ENCODE measurements at places on chromosomes 1 and 21.

DNA sequence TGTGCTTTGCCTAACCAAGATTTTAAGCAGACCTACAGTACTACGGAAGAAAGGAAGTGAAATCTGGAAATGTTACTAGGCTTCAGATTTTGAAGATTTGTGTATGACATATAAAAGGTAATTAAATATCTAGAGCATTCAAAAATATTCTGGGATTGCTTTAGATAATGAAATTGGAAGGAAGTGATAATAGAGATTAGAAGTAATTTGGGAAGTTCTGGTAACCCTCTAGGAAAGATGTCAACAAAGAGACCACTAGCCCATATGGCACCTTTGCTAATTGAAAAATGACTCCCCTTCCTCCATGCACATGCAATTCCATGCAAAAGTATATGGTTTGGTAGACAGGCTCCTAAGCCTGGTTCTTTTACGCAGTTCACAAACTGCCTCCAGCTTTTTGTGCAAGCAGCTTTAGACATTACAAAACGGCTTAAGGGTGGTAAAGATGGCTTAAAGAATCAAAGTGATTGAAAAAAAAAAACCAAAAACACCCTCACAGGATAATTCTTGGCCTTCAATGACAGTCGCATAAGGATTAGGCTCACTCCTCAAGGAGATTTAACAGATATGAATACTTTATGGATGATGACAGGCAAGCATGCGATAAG, 81.8 kb downstream of the LRRC7 start:
- no peak for DNase-seq

DNA sequence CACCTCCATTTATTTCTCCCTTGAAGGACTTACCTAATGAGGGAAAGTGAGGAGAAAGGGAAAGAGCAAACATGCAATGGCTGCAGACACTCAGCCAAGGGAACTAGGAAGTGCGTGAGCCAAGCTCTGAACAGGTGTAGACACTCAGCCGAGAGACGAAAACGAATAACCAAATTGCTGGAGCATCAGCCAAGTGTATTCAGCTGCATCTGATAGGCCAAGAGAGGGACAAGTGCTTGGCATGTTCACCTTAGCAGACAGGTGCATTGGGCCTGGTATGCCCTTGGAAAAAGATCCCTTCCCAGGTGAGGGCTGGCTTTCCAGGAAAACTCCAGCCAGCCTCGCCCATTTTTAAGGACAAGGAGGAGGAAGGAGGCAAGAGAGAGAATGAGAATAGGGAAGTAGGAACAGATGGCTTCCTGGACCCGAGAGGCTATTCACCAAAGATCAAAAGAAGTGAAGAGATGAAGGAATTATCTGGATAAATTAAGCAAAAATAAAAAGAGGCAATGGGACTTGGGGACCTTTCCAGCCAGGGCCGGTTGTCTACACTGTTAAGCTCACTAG, 184.7 kb downstream of the TOMM20 start:
- DNase-seq = no peak

GRCh38 chr1:240134596-240134995, 42.9 kb downstream of the FMN2 start:
- no peak for DNase-seq

DNA sequence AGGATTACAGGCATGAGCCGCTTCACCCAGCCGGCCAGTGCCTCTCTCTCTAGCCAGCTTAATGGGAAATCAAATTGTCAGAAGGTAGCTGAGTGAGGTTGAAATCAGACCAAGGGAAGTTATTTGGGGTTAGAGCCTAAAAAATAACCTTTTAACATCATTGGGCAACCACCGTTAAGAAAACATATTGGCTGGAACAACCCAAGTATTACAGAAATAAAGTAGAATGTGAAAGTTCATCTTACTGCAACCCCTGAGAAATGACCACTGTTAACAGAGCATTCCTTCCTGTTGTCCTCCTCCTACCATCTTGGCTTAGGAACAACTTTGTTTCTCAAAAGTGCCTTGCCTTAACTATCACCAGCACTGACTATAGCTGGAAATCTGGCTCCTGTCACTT, 3.2 kb upstream of the RNF186 start:
- DNase-seq = no peak

GRCh38 chr21:46667741-46668380, 32.4 kb downstream of the PRMT2 start:
- DNase-seq = peak; percentile 76

DNA sequence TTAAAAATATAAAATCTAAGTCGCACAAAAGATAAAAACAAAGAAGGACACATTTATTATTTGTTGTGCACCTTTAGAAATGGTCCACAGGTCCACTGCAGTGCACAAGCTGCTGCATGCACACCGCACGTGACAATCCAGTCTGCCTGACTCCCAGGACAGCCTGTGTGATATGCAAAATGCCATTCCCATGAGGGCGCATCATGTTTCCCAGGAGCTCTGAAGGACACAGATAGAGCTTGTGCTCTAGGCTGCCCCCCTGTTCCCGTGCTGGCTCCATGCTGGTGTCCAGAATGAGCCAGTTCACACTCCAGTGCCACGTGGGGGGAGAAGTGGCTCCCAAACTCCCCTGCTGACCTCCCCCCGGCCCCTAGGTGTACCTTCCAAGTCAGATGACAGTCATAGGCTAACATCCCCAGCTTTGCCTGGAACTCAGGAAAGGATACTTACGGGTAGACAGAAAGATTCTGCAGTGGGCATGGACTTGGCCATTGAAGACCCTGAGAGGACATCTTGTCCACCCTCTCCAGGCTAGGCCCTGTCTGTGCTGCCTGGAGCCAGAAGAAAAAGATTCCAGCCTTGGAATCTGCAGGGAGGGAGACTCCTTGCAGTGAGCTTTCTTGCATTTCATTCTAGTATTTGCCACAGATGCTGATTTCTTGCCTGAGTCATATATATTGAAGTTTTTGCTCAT, 26.3 kb downstream of the RAB7B start:
- peak; percentile 45 for DNase-seq

GRCh38 chr1:95098196-95098595, 19.0 kb upstream of the TLCD4 start:
- no peak for DNase-seq
